ENCODE measurements at places on chromosomes 2 and 18.

- no peak for DNase-seq
Observed at GRCh38 chr2:74762789-74763188, 71.1 kb upstream of the HK2 start.

- no peak for DNase-seq
Observed at GRCh38 chr2:162403884-162404283, 60.0 kb downstream of the GCA start.

DNA sequence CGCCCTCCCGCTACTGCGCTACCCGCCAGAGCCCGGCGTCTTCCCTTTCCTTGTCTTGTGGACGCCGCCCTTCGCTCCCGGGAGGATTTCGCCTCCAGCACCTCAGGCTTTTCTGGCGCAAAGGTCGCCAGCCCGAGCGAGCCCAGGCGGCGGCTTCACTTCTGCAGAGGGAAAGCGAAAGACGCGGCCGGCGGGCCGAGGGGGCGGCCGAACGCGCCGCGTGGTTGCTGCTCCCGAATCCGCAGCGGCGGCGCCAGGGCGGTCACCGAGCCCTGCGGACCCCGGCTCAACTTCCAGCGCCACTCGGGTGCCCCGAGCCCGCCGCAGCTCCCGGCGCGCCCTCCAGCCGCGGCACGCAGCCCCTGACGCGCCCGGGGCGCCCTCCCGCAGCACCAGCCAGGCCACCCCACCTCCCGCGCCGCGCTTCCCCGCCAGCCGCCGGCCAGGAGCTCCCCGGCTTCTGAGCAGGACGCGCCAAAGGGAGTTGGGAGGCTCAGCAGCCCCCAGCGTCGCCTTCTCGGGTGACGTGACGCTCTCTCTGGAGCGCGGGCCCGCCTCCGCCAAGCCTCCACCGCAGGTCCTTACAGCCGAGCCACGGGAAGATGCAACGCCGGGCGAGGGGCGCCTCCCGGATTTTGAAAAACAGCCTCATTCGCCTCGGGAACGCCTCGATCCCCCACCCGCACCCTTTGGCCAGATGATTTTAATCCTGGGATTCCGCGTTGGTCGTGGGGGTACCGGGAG is 84.9 kb upstream of the EPB41L3 start:
- DNase-seq: no peak

GRCh38 chr2:15662579-15662978 is 70.9 kb downstream of the DDX1 start:
- no peak for DNase-seq

- DNase-seq: no peak
Observed at GRCh38 chr2:190678444-190679162, 29.7 kb downstream of the NAB1 start.

DNA sequence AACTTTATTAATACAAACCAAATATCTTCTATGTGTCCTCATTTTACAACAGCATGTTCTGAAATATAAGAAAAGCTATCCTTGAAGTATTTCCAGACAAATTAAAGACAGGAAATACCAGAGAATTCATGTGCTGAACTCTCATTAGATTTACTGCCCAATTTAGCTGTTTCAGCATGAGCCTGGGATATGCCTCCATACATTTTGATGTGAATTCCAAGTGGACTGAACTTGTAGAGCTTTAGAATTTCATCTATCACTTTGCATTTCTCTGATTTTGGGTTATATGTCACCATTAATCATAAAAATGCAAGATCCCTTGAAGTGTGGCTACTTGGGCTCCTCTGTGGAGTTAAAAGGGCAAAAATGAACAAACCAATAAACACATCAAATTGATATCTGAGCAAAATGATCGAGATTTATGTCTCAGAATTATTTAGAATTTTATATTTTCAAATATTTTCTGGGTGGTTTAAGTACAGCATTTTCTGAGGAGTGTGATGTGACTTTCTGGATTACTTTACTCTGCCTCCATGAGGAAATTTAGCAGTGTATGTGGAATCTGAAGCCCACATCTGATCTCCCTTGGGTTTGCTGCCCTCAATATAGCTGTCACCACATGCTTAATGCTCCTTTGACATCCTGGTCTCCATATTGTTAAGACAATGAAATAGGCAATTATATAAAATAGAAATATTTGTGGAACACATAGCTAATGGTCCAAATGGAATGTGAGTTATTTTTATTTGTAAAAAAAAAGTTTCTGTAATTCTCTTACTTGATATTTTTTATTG is 206.6 kb upstream of the RBMS1 start:
- DNase-seq: no peak

DNA sequence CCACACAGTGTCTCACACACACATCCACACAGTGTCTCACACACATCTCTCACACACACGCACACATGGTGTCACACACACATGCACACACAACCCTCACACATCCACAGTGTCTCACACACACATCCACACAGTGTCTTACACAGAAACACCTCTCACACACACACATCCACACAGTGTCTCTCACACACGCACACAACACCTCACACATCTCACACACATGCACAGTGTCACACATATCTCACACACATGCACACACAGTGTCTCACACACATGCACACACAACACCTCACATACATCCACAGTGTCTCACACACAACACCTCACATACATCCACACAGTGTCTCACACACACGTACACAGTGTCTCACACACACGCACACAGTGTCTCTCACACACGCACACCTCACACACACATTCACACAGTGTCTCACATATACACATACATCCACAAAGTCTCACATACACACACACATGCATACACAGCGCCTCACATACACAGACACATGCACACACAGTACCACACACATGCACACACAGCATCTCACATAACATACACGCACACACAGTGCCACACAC is 473.9 kb upstream of the HS6ST1 start:
- DNase-seq: no peak

Data from erythroblast (primary cell).